ENCODE measurements at places on chromosomes 7 and 10. TPM values are rescaled to one million over a fixed set of nuclear protein-coding genes. Genes with fewer than 3 reads are reported as not detected.

The WASHC2A gene
- total RNA-seq = 58.5 TPM

- peak; percentile 27 for DNase-seq
Observed at GRCh38 chr10:129958148-129958628, 5.9 kb downstream of the EBF3 start.

- no peak for DNase-seq
Observed at GRCh38 chr10:74888962-74889661, 62.7 kb downstream of the KAT6B start.

DNA sequence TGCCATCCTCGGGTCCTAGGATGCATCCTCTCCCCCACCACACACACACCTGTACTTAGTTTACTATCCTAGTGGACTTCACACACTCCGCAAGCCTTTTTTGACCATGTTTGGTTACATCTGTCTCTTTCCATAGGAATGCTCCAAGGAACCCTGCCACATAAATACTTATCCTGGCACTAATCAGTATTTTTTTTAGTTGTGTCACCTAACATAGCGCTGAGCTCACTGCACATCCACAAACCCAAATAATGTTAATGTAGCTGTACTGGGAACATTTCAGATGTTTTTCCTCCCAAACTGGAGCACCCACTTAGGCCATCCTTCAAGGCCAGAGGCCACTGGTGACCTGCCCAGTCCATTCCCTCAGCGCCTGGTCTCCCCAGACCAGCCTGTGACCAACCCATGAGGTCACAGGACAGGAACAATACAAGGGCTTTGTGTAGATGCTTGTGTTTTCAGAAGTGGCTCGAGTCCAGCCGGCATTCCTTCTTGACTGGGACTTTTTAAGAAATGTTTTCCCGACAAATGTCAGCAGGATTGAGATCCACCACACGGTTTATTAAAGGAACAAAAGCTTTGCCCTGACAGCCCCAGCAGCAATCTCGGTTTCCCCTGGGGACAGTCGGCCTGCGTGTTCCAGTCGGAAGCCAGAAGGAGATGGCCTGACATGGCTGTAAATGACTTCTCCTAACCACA lies 181.4 kb downstream of the JCAD start:
- peak; percentile 43 for DNase-seq

The PRR15 gene
- not detected for total RNA-seq

The CHST3 gene
- 0.83 TPM for total RNA-seq

The DGKI gene
- 19.4 TPM for total RNA-seq

DNA sequence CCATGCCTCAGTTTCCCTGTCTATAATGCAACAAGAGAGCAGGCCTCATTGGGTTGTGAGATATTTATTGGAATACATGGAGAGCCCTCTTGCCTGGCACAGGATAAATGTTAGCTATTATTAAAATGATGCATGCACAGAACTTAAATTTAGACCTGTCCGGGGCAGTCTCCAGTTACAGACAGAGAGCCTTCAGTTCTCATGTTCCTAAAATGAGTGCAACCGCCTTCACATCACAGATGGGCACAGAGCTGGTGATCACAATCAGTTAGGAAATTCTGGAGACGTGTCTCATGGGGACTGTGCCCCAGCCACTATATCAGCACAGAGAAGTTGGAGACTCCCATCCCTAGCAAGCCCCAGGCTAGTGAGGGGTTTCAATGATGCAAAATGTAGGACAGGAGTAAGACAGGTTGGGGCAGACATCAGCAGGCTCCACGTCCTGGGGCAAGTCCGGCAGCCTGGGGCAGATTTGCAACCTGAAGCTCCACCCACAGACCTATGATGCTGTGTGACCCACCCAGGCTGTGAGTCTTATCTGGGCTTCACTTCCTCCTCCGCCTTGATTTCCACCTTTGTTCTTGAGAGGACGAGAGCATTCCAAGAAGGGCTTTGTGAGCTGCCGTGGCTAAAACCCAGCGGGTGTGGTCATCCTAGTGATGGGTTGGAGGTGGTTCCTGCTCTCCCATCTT lies 49.4 kb downstream of the CXCL12 start:
- DNase-seq = no peak

Data from glutamatergic neuron (in vitro differentiated cells).